ENCODE measurements at places on chromosomes 7 and 10.

- no peak for DNase-seq
These were observed 57.5 kb downstream of the CPED1 start for GRCh38 chr7:121046009-121046408.

GRCh38 chr10:103110407-103110806 is 82.7 kb downstream of the NT5C2 start:
- no peak for DNase-seq

- no peak for DNase-seq
These were observed 3.5 kb downstream of the LRRTM3 start for GRCh38 chr10:66929375-66929774.

GRCh38 chr7:157272351-157273207 is 64.2 kb upstream of the DNAJB6 start:
- no peak for DNase-seq

GRCh38 chr10:118145256-118145655 is 98.5 kb upstream of the RAB11FIP2 start:
- DNase-seq, result no peak

- DNase-seq, result no peak
These were observed 71.1 kb upstream of the FZD1 start for GRCh38 chr7:91193141-91193540.

- no peak for DNase-seq
These were observed 142.3 kb upstream of the PCLO start for GRCh38 chr7:83305027-83305426.

DNA sequence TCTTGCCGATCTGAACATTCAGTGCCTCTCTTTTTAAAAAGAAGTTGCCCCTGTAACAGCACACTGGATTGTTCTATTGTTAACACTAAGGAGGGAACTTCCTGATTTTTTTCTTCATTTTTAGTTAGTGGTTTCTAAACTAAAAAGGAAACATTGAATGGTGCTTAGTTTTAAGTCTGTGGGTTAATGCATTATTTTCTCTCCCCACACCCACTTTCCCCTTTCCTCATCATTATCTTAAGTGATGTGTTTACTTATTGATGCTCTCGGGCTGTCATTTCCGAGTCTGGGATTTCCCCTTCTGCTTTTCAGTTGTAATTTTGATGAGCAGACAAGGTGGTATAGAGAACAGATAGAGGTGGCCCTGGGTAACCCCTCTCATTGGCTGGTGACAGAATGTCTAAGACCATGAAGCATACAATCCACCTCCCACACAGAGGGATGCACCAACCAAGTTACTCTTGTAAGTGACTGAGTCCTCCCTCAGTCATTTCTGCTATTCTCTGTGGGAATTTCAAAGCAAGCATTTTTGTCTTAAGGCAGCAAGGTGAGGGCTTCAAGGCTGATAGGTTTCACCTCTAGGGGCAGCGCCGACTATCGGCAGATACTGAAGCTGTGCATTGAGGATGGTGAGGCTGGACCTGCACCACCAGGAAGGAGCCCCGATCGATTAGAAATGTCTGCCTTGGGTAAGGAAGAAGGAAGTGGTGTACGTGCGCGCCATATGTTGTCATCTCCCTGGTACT is 49.5 kb downstream of the CHN2 start:
- peak; percentile 31 for DNase-seq

DNA sequence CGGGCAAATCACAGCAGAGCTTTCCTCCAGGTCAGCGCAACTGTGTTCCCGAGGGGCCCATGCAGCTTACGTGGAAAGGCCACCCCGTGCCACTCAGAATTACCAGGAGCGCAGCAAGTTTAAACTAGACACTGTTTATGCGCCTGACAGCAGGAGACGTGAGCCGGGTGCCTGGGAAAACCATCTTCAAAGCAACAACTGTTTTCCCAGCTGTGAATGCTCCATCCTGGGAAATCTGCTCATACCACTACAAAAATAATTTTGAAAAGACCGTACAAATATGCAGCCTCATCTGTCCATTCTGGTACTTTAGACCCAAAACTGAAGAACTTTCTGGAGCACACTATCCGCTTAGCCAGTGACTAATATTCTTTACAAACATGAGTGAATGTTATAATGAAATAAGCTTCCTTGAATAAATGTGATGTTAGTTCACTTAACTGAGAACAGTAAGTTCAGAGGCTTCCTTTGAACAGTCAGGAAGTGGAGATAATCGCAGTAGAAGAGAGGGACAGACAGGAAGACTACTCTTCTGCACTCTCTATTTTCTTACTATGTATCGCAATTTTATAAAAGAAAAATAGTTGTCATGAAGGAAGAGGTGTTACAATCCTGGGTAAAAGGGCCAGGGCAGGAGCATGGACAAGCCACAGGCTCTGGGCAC is 16.7 kb downstream of the GPER1 start:
- DNase-seq, result peak; percentile 23

DNA sequence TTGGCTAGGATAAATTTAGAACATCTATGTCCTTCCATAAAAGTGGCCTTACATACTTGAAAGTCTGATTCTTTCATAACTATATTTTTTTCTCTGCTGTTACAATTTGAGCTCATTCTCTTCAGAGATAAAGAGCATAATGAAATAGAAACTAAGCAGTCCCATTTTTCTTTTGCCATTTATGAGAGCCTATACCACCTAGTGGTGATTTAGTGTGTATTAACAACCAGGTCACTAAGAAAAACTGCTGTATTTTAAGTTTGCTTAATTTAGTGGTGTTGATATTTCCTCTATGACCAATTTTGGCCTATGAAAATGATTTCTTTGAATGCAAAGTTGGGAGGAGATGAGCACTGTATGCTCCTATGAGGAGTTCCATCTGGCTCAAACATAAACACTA is 88.7 kb upstream of the ZWINT start:
- DNase-seq, result peak; percentile 9

DNA sequence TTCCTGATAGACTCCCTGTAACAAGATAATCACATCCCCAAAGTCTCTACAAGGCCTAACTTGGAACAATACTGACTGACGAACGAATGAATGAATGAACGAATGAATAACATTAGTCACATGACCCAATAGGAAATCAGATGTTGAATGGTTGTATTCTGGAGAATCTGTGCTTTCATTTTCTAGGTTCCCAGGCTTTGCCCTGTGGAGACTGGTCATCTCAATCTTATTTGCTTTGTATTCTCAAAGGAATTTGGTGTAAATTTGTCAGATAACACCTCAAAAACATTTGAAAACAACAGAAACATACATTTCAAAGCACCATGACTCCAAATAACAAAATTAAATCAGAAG is 69.6 kb upstream of the COL1A2 start:
- DNase-seq, result no peak

GRCh38 chr7:43509906-43510305 is 73.0 kb upstream of the STK17A start:
- DNase-seq, result no peak

DNA sequence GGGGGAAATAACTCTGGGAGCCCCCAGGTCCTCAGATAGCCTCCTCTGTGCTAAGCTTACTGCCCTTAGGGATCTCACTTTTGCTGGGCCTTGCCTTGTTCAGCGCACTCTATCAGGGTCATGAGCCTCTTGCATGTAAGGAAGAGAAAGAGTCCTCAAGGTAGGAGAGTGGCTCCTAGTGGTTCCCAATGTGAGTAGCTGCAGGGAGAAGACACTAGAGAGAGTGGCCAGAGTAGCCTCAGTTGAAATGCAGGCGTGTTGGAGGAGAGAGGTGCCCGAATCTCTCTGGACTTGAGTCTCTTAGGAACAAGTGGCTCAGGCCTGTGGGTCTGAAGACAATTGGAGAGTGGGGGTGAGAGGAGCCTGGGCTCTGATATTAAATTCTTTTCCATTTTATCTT is 94.3 kb upstream of the SORCS3 start:
- no peak for DNase-seq

- no peak for DNase-seq
These were observed 54.3 kb downstream of the DPYSL4 start for GRCh38 chr10:132241086-132241485.

DNA sequence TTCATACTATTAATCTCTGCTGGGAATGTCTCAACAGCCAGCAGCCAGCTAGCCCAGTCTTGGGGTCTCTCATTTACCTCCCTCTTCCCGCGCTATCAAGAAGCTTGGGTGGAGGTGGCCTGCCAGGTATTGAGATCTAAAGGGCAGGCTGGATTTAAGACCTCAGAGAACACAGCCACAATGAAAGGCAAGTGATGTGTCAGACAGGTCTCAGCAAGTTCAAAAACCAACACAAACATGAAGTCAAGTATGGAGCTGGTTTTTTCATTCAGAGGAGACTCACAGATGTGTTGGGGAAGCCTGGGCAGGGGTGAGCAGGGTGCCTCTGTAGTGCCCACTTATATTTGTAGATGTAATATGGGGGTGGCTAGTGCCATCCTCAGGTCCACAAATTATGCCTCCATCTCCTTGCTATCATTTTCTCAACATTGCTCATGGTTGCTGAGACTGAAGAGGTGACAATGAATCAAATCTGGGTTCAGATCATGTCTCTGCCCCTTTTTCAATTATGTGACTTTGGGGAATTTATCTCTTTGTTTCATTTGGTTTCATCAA is 27.7 kb upstream of the CROT start:
- DNase-seq, result no peak

- no peak for DNase-seq
These were observed 60.7 kb upstream of the FOXK1 start for GRCh38 chr7:4621396-4621795.

DNA sequence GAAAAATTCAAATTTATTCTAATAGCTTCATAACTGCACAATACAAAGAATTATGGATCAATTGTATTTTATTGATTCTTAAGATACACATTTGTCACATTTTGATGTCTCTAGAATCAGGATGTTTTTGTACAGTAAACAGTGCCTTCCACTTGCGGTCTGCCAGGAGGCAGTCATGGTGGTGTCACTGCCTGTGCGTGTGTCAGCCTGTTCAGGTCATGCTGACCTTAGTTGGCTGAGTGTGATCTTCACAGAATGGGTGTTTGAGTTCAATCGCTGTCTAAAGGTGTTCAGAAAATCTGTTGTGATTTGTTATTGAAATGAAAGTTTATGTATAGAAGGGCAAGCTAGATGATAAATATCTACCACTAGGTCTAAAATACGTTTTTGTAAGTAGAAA is 20.7 kb downstream of the SEC61A2 start:
- no peak for DNase-seq

DNA sequence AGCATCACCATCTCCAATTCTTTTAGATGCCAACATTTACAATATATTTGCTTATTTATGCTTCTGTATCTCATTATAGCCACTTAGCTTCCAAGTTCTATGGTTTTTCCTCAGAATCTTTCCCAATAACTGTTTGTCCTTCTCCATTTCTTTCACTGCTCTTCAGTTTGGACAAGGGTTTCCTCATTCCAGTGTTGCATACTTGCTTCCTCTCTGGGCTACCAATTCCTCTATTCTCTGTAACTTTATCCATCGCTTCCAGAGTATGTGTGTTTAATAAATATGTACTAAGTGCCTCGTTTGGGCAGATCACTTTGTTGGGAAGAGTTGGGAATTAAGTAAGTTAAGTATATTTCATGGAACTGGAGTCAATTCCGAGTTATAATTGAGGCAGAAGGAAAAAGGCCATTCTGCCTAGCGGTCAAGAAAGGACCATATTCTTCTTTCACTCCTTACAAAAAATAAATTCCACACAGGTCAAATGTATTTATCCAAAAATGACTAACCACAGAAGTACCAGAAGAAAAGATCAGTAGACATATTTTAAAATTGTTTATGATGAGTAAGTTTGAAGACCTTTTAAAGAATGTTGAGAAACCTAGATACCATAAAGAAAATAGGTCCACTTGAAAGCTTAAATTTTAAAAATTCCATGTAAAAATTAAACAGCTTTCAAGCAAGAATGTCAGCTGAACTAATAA is 10.8 kb downstream of the STAMBPL1 start:
- DNase-seq, result no peak

DNA sequence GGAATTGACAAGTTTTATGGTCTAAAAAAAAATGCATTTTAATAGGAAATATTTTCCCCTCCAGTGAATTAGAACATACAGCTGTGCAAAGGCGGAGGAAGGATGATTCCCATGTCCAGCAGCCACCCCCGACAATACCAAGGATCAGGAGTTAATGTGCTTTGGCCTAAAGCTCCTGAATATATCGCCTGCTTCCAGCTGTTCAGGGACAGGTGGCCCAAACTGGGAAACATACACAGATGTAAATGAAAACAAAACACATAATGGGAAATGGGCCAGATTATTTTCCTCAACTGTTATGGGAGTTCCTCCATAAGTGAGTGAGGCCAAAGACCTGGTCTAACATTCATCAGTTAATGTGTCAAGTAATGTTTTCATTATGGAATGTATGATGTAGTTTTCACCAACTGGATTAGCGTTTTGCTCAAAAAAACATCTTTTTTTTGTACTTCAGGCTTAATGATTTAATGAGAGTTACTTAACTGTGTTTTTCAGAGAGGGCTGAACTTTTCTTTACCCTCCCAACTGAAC is 55.1 kb upstream of the LAMB1 start:
- DNase-seq, result no peak

GRCh38 chr10:20058135-20058534 is 241.9 kb downstream of the PLXDC2 start:
- no peak for DNase-seq

- no peak for DNase-seq
These were observed 31.6 kb upstream of the C10orf67 start for GRCh38 chr10:23376229-23376655.

DNA sequence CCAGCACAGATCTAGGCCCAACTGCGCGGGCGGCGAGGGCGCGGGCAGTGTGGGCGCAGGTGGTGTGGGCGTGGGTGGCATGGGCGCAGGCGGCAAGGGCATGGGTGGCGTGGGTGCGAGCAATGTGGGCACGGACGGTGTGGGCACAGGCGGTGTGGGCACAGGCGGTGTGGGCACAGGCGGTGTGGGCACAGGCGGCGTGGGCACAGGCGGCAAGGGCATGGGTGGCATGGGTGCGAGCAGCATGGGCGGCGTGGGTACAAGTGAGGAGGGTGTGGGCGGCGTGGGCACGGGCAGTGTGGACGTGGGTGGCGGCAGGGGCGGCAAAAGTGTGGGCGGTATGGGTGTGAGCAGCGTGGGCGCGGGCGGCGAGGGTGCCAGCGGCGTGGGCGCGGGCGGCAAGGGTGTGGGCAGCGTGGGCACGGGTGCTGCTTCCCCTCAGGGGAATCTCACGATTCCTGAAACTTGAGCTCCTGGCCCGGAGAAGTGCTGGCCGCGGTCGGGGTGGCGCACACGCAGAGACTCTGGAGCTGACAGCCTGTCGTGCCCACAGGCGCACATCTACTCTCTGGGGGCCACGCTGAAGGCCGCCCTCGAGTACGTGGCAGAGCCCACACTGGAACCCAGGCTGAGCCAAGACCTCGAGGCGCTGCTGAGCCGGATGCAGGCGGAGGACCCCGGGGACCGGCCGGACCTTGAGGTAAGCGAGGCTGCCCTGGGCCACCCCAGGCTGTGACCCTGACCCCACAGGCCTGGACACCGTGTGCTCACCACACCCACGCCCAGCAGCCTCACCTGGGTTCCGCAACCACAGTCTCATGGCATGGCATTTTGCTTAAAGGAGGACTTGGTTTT is 23.0 kb downstream of the KNDC1 start:
- DNase-seq, result no peak

DNA sequence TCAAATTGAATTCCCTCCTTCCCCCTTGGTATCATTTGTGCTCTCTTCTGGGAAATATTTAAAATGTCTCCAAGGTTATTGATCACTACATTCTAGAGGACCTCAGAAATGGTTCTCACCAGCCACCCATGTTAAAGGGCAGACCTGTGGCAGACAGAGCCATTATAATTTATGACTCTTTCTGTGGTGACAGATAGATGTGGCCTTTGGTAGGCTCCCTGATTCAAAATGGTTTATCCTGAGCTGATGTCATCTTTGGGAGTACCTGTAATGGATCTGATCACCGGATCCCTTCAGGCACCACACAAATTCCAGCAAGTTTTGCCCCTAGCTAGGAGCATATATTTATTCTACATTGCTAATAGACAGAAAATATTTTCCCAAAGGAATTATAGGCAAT is 267.5 kb downstream of the SDK1 start:
- DNase-seq, result no peak
